ENCODE measurements at places on chromosomes 7 and 10. TPM values are rescaled to one million over a fixed set of nuclear protein-coding genes. Genes with fewer than 3 reads are reported as not detected.

The SORCS1 gene
- total RNA-seq: 1.1 TPM

The CYP2E1 gene
- 5.3 TPM for total RNA-seq

The AKR1B1 gene
- 97.4 TPM for total RNA-seq

The GIMAP1 gene
- 4.2 TPM for total RNA-seq

The BAG3 gene
- total RNA-seq: 87.6 TPM

The TPK1 gene
- 21.2 TPM for total RNA-seq

The GPRIN2 gene
- 0.27 TPM for total RNA-seq

The TBC1D12 gene
- total RNA-seq: 26.7 TPM

The ZNF804B gene
- total RNA-seq: not detected

The MACROH2A2 gene
- 0.68 TPM for total RNA-seq

The PAXIP1 gene
- total RNA-seq: 12.0 TPM

The CALN1 gene
- not detected for total RNA-seq

The PFKP gene
- total RNA-seq: 153 TPM

The LIPJ gene
- not detected for total RNA-seq

DNA sequence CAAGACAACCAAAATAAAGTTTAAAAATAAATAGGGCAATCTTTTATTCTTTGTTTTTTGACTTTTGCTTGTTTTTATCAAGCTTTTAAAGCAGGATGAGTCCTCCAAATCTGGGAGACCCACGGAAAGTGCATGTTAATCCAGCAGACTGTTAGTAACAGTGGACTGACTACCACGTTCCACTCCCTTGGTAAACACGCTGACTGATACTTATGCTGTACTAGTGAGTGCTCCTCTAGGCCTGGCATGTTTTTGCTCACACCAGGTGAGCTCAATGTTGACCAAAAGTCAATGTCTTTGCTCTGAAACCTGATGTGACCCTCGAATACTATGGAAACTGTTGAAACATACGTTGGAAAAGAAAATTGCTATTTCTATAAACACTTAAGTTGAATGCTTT, 88.4 kb downstream of the KIAA1549 start:
- no peak overlapping the region for H3K4me3 ChIP-seq
- H3K27me3 ChIP-seq: no peaks in the 10 kb centered on the region
- H3K4me1 ChIP-seq: no peaks in the 10 kb centered on the region
- no peak for DNase-seq
- no peak overlapping the region for H3K27ac ChIP-seq
- H3K36me3 ChIP-seq: no peaks in the 10 kb centered on the region

DNA sequence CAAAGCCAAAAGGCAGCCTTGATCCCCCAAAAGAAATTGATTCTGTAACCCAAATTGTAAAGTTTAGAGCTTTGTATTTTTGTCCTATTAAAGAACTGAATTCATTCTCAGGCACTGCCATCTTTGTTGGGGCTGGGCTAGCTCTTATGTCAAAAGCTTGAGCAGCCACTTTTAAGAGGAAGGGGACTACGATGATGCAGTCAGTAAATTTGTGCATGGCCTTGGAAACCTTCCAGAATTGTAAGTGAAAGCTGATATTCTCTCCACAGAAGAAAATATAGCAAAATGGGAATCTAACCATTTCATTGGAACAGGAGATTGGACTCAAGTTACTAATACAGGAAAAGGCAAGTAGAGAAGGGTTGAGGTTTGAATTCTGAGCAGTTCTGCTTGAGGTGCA, 50.1 kb downstream of the RBM20 start:
- H3K4me1 ChIP-seq: no peaks in the 10 kb centered on the region
- H3K27me3 ChIP-seq: no peaks in the 10 kb centered on the region
- DNase-seq: no peak

DNA sequence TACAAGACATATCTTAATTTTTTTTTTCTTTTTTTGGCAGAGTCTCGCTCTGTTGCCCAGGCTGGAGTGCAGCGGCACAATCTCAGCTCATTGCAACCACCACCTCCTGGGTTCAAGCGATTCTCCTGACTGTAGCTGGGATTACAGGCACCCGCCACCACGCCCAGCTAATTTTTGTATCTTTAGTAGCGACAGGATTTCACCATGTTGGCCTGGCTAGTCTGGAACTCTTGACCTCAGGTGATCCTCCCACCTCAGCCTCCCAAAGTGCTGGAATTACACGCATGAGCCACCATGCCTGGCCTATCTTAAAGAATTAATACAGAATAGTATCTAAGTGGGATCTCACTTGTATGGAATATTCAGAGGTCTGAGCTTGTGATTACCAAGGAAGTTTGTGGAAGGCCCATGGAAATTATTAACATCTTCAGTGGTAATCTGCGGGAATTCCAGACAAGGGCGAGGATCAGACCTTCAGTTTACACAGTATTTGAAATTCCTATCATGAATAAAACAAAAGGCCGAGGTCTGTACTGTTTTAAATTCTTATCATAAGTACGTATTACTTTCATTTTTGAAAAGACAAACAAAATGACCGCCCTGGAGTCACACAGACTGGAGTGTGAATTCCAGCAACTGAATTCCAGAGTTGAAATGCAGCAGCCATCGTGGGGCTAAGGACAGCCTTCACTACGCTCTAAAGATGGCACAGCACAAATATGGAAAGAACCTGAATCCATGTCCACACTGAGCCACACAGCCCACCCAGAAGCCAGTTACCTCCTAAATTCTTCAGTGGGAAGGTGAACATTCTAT, 16.7 kb downstream of the GPRIN2 start:
- DNase-seq: no peak
- H3K36me3 ChIP-seq: no peaks in the 10 kb centered on the region

- H3K27ac ChIP-seq: no peak overlapping the region
- H3K36me3 ChIP-seq: no peaks in the 10 kb centered on the region
- no peaks in the 10 kb centered on the region for H3K27me3 ChIP-seq
Observed at GRCh38 chr7:16660702-16661464, 14.9 kb downstream of the BZW2 start.

- no peaks in the 10 kb centered on the region for H3K4me1 ChIP-seq
- H3K4me3 ChIP-seq: no peak overlapping the region
- no peaks in the 10 kb centered on the region for H3K27me3 ChIP-seq
- no peak for DNase-seq
Observed at GRCh38 chr7:153509768-153510167, 542.4 kb upstream of the DPP6 start.

DNA sequence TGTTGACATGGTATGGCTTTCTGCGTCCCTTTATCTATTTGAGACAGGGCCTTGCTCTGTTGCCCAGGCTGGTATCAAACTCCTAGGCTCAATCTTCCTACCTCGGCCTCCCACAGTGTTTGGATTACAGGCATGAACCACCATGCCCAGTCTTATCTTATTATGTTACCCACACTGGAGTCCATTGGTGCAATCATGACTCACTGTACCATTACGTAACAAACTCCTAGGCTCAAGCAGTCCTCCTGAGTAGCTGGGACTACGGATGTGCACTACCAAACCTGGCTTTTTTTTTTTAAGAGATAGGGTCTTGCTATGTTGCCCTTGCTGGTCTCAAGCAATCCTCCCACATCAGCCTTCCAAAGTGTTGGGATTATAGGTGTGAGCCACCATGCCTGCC, 66.7 kb downstream of the CCDC3 start:
- no peaks in the 10 kb centered on the region for H3K36me3 ChIP-seq
- H3K4me3 ChIP-seq: no peak overlapping the region
- no peak for DNase-seq
- H3K27me3 ChIP-seq: no peaks in the 10 kb centered on the region

GRCh38 chr7:135211179-135211945, at the start of gene WDR91:
Gene WDR91 (minus strand): TSS chr7:135211526. CDS start chr7:135211502, 24 bp downstream.
- H3K36me3 ChIP-seq: no peaks in the 10 kb centered on the region
- H3K27ac ChIP-seq: peak within 1 kb of the TSS; percentile 96
- peaks cover 43% of the 10 kb centered on the region for H3K4me1 ChIP-seq
- DNase-seq: peak; percentile 78

DNA sequence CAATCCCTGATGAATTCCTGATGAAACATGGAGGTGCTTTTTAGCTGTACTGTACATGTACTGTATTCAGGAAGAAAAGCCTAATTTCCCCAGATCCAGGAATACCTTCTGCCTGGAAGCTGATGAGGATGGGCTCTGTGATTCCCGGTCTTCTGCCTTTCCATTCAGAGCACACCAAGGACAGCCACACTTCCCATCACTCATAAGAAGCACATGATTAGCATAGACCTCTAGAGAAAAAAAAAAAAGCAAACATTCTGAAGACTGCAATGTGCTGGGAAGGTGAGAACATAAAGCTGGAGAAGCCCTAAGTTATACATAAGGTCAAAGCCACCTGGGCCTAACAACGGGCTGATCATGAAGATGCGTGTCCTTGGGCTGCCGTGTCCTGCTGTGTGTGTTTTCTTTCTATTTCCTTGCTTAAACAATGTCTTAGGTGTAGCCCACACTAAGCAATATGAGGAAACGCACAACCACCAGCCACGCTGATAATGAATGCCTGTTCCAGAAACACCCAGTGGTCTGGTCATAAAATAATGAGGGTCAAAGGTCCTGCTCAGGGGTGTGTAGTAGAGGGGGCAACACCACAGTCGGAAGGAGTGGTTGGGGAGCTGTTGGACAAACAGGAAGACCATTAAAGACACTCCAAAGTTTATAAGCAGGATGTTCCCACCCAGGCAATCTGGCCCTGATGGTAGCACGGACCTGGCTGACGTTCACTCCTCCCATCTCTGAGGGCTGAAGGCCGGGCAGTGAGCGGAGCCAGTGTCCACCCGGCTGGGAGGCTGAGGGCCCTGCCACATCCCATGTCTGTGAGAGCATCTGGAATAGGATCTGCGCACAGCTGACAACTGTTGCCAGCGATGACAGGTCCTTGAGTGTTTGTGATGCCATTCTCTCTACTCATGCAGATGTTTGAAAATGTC, 7.9 kb downstream of the PKD1L1 start:
- peaks cover 14% of the 10 kb centered on the region for H3K4me1 ChIP-seq
- DNase-seq: no peak
- no peaks in the 10 kb centered on the region for H3K27me3 ChIP-seq
- H3K4me3 ChIP-seq: no peak overlapping the region

DNA sequence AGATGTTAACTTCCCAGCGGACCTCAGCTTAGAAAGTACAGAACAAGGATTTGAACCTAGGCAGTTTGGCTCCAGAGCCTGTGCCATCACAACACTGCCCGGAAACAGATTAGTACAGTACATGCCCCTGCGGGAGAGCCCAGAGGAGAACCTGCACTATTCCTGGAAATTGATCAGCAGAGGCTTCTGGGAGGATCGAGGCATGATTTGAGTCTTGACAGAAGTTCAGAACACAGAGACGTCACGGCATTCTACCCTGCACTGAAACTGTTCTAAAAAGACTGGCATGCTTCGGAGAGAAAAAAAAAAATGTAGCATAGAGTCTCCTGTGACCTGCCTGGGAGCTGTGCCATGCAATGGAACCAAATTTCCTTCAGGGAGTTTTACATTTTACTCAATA, 9.2 kb upstream of the IL6 start:
- H3K4me1 ChIP-seq: peaks cover 19% of the 10 kb centered on the region
- H3K4me3 ChIP-seq: peak overlapping the region; percentile 1
- H3K36me3 ChIP-seq: no peaks in the 10 kb centered on the region
- peak overlapping the region; percentile 55 for H3K27ac ChIP-seq

DNA sequence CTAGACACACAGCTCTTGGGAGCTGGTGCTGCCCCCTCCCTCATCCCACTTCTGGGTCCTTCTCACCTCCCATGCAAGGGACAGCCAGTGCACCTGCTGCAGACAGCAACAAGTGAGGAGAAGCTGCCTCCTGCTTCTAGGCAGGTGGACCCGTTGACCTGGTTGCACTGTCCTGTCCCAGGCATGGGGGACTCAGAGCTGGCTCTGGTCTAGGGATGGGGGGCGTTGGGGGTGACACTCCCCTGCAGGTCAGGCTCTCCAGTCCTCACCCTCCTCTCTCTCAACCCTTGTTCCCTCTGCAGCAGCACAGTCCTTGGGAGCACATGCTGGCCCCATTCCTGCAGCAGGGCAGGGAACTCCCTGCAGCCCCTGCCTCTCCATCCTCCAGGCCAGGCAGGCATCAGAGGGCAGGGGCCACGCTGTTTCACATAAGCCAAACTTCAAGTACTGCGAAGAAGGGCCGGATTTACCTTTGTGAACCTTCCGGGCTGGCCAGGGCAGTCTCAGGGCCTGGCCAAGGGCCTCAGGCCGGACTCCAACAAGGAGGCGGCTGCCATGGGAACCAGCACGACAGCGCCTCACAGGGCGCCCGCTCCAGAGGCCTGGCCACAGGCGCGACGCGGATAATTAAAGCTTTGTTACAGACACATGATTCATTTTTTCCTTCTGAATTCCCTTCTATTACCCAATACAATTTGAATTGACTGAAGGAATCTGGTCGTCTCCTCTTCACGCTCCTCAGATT, 48.5 kb downstream of the RASGEF1A start:
- H3K4me1 ChIP-seq: no peaks in the 10 kb centered on the region
- H3K4me3 ChIP-seq: no peak overlapping the region
- H3K36me3 ChIP-seq: no peaks in the 10 kb centered on the region
- DNase-seq: no peak
- no peak overlapping the region for H3K27ac ChIP-seq

All from thoracic aorta (tissue), 2 donors.